ENCODE measurements at places on chromosomes 1 and 21.

GRCh38 chr1:109881906-109882287 lies 28.8 kb upstream of the CSF1 start:
- DNase-seq, result no peak

GRCh38 chr1:241957692-241958494 lies at the start of gene BECN2:
Gene BECN2, plus strand, starts transcription at chr1:241957767. Its CDS starts 0 bp downstream, at chr1:241957767.
- DNase-seq, result no peak

GRCh38 chr1:157310401-157310800 lies 172.2 kb upstream of the ETV3 start:
- no peak for DNase-seq

- DNase-seq, result no peak
Observed at GRCh38 chr1:177998696-177999631, 29.1 kb upstream of the SEC16B start.

DNA sequence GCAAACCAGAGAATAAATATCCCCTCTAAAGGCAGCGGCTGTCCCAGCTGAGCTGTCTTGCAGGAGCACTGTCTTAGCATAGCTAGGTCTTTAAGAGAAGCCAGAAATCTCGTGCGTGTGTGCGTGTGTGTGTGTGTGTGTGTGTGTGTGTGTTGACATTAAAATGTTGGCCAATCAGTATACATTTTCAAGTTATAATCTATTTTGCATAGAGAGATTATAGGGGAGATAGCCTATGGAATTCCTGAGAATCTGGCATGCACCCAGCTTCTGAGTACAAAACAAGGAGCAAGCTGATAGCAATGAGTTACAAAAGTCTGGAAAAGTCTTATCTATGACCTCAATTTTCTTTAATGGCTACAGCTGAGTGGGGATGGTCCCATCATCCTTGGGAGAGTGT lies 17.7 kb downstream of the METTL13 start:
- no peak for DNase-seq

DNA sequence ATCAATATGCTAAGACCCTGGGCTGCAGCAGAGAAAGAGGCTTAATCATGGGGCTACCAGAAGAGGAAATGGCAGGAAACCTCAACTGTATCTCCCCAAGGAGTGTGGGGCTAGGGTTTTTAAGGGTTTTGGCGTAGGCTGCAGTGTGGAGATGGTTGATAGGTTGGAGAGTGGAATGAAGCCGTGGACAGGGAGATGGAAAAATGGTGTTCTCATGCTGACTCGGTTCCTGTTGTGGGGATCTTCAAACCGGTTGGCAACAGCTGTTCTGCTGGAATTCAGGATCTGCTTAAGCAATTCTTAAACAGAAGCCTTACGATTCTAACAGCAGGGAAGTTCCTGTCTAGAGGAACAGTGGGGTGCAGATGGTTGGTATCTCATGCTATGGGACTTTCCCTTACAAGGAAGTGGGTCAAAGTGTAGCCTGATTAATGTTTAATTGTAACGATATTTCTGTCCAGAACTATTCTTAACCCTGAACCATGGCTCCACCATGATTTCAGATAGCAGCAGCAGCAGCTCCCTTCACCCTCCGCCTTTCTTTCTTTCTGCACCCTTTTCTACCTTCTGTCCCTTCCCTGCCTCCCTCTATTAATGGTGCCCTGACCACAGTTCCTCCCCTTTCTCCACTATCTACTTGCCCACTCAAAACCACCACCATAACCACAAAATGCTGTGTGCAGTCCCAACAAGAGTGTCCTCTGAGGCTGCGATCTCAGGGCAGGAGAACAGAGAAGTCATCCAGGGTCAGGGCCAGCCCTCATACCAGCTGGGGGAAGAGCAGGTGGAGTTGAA lies 30.8 kb downstream of the RSPH1 start:
- peak; percentile 39 for DNase-seq

GRCh38 chr1:171204296-171204695 lies 19.2 kb downstream of the FMO2 start:
- DNase-seq, result no peak

DNA sequence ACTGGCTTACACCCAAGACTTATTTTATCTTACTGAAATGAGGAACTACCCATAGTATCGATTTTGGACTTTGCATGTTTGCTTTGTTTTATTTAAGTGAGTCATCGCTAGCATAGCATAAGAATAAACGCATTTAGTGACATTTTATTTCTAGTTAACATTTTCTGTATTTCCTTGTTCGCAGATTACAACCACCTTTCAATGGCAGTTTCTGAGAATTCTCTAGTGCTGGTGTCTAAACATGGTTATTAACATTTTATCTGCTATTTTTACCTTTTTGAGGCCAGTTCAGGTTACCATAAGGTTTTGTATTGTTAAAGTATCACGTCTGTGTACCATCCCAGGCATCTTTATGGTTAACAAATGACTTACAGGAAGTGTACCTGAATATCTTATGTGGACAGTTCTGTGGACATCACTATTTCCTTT lies 24.5 kb downstream of the EEIG2 start:
- DNase-seq, result no peak

- DNase-seq, result no peak
Observed at GRCh38 chr21:15809818-15810217, 80.0 kb downstream of the USP25 start.

DNA sequence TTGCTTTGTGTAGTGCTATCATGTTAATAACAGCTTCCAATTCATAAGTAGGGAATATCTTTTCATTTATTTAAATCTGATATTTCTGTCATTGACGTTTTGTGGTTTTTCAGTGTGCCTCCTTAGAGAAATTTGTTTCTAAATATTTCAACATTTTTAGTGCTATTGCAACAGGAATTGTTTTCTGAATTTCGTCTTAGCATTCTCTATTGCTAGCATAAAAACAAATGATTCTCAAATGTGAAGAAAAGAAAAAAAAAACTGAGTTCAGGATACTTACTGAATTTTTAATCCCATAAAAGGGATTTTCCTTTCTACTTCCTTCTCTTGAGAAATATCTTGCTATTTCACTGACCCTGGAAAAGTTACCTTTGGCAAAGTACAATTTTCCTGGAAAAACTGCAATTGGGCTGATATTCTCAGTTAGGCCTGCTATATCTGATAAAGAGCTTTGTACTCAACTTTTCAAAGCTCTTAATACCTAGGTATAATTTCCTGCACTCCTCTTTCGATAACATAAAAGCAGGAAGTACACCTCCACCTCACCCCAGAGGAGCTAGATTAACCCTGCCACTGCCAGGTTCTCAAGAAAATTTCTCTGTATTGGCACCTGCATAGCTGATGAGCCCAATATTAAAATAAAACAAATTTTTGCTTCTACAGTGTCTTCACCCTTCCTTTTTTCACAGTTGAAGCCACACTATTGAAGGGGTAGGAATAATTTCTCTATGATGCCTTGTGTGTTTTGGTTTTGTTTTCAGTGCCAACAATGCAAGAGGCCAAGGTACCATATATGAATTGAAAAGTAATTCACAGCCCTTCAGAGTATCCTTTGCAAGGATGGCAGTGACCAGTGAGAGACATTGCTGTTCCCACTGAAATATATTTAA lies 35.6 kb downstream of the PTPN14 start:
- DNase-seq, result no peak

- DNase-seq, result no peak
Observed at GRCh38 chr1:35191429-35192055, 1.4 kb downstream of the SFPQ start.

- DNase-seq, result no peak
Observed at GRCh38 chr1:52534928-52535764, 17.7 kb downstream of the TUT4 start.

DNA sequence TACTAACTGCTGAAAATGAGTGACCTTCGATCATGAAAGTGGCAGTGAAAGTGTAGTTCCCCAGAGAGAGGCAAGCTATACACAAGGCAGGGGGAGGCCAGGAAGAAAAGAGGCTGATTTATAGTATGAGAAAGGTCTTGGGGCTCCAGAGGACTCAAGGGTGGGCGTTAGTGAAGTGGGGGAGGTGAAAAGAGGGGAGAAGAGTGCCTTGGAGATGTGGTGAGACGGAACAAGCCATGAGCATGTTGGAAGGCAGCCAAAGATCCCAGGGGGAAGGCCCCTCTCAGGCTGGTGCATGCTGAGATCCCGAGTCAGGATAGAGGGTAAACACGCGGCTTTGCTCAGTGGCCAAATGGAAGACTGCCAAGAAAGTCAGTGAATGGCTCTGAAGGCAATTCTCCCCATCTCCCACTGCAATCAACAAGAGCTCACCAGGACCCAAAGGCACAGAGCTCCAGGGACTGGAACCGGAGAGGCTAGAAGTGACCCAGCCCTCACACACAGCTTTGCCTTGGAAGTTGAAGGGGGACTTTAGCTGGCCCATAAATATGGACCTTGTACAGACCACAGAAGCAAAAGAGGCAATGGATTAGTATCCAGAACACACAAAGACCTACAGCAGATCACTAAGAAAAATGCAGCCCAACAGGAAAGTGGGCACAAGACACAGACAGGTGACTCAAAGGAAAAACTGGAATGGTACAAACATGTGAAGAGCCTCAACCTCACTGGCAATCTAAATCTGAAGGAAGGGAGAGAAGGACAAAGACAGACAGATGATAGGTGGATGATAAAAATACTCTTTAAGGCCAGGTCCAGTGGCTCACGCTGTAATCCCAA lies 49.6 kb downstream of the HSF2BP start:
- DNase-seq, result no peak

DNA sequence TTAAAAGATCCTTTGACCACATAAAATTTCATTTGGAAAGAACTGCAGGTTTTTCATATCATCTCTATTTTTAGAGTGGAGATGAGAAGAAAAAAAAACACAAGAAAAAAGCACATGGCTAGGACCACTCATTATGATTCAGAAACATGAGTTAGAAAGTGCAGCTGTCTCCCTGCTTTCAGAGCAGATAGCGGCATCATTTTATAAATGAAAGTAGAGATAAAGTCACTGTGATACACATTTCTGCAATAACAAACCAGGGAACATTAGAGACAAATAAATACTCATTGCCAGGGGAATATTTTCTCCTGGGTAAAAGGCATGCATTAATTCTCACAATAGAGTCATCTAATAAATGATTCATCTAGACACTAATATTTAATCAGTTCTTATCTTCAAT lies 87.5 kb upstream of the PLPPR4 start:
- no peak for DNase-seq

All from GM20000 (cell line).